ENCODE measurements at places on chromosomes 3 and 15.

DNA sequence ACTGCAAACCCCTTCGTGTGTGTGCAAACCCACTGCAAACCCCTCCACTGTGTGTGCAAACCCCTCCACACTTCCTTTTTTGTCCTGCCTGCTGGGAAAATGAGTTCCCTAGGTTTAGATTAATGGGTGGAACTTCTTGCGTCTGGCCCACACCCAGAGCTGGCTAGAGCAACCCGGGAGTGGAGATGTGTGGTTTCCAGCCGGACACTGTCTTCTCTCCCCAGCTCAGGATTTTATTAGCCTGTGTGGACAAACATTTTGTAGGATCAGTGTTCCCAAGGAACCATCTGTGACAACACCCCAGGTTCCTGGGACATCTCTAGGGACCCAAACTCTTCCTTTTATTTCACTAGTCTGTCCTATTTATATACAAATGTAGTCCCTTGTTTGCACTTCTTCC lies 9.6 kb upstream of the LRRK1 start:
- no peak for DNase-seq

- DNase-seq, result peak; percentile 66
These were observed at the start of gene GHRL for GRCh38 chr3:10292505-10293419. Gene GHRL (minus strand): TSS chr3:10292947. CDS start chr3:10290180, 2,767 bp downstream.

DNA sequence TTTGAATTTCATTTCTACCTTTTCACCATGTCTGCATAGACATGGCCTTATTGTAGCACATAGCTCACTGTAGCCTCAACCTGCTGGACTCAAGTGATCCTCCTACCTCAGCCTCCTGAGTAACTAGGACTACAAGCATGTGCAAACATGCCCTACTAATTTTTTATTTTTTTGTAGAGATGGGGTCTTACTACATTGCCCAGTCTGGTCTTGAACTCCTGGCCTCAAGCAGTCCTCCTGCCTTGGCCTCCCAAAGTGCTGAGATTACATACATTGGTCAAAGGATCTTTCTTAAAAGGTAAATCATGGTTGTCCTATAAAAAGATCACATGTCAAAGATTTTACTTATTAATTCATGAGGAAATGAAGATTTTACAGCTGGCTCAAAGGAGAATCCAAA lies 57.2 kb upstream of the GOLGA8B start:
- DNase-seq, result no peak

GRCh38 chr3:194150252-194150934 lies 14.4 kb downstream of the HES1 start:
- no peak for DNase-seq

DNA sequence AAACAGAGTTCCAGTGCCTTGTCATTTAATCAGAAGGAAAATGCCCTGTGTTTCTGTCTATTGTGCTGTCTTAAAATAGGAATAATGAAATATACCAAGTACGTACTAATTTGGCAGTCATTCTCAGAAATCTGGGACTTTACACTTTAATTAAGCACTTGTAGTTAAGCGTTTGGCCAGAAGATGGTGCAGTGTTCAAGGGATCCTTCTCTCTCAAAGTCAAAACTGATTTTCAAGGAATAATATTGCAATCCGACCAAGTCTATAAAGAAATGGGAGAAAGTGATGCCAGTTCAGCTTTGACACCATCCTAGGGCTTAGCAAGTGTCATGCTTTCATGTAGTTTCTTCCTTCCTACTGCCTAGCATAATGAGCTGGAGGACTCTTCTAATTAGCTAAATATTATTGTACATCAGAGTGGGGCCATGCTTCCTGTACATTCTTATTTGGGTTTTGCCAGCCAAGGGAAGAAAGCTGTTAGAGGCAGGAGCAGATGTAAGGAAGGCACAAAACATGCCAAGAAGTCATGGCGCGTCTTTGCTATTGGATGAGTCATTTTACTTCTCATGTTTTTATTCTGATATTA lies 64.8 kb downstream of the SAMMSON start:
- no peak for DNase-seq

GRCh38 chr3:130737622-130738021 lies 9.0 kb downstream of the PIK3R4 start:
- no peak for DNase-seq

GRCh38 chr3:74036568-74036967 lies 411.8 kb upstream of the PDZRN3 start:
- DNase-seq, result no peak

DNA sequence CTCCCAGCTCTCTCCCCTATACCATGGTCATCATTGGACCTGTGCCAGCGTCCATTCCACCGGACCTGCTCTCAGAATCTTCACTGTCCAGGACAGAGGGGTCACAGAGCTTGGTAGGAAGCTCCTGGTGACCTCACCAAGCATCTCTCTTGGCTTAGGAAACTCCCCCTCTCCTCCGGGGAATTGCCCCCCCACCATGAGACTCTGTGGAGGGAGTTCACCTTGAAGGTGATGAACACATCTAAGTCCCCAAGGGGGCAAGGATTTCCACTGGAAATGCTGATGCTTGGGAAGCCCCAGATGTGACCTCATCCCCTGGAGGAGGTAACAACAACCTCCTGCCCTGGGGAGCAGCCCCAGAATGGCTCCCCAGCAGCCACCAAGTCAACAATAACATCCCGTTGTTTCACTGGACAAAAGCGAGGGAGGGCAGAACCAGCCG lies 3.2 kb downstream of the SEMA7A start:
- DNase-seq, result no peak

- no peak for DNase-seq
These were observed 87.0 kb upstream of the DNAJC19 start for GRCh38 chr3:181076558-181076957.

DNA sequence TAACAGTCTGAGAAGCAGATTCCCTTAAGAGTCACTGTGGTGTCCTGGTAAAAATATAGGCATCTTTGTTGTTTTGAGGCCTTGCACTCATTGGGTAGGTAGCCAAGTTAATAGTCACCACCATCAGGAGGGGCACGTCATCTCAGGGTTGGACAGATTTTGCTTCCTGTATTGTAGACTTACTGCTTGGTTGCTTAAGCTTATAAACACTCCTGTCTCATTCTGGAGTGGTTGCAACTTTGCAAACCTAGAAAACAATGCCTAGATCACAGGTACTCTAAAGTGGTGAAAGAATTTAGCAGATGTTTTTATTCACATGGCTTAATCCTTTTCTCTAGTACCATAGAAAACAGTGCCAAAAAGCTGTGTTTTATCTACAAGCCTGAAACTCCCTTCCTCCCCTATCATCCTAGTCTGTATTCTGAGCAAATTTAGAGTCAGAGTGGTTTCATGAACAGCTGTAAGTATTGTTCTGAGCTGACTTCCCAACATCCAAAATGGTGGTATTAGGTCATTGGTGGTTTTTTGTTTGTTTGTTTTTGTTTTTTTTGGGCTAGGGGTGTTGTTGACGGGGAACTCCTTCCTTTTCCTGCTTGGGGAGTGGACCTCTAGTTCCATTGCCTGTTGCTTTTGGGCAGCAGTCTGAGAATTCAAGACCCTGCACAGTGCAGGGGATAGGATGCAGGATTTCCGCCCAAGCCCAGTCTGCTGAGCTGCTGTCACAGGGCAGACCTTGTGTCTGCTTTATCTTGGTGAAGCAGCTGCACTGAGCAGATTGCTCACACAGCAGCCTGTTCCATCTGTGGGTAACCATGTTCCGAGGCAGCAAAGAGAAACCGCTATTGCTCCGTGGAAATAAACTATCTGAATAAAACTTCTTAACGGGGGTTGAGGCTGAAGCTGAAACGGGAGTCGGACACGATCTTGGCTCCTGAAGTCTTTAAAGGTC lies 202.0 kb downstream of the AKAP13 start:
- peak; percentile 63 for DNase-seq

GRCh38 chr15:32908135-32908801 lies 190.5 kb downstream of the GREM1 start:
- peak; percentile 72 for DNase-seq

DNA sequence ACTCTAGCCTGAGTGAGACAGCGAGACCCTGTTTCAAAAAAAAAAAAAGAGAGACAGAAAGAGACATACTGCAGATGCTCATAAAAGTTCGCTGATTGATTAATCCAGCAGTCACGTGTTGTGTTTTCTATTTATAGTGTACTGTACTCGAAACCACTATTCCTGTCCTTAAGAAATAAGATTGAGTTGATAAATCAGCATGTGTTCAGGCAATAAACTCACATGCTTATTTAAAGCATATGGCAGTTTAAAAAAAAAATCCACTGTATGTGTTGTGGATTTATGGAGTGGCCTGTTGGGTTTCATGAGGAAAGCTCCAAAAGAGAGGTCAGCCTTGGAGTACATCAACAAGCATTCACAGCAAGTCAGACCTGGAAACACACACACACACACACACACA lies 17.7 kb downstream of the RPL22L1 start:
- no peak for DNase-seq

All from GM06990 (cell line).